ENCODE measurements at places on chromosomes 11 and 22.

DNA sequence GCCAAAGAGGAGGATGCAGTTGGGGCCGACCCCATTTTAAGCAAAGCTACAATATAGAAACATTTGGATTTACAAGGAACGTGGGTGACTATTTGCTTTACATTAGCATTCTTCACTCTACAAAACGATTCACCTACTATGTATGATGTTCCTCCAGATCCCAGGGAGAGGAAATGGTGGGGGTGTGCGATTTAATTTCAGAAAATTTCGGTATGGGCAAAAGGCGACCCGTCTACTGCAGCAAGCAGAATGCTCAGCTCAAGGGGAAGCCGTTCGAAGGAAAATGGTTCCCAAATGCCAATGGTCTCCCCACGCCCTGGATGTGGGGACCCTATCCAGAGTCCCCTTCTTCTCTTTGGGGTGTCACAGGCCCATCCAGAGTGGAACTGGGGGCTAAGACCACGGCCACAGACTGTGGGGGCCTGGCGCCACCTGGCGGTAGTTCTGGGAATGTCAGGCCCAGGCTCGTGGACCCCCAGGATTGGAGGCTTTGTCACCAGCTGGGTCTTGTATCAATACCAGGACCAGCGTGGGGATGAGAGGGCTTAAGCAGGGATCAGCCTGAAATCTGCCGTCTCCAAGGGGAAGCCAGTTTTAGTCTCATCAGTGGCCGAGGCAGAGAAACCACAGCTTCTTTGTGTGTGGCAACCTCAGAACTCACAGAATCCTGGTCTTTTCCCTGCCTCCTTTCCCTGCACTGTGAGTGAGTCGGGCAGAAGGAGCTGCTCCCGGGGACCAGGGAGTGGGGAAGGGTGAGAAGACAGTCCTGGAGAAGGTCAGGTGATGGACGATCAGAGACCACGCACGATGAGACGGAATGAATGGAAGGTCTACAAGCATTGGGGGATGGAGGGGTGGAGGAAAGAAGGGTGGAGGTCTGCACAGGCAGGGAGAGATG lies 8.4 kb downstream of the LRRC10B start:
- DNase-seq = no peak

DNA sequence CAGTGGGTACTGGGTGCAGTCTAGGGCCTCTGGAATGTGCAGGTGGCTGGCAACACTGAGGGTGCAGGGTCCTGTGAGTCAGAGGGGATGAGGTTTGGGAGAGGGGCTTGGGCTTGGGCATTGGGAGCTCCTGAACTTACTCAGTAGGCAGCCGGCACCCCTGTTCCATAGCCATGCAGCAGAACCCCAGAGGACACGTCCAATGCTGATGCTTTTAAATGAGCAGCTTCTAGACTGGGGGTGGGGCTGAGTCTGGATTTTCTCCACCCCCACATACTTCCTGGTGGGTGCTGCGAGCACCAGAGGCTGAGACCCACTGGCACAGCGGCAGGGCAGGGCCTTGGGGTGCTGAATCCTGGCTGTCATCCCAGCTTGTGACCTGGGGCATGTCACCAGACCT lies 71.4 kb downstream of the ARHGAP8 start:
- DNase-seq = no peak

GRCh38 chr11:112453601-112454577 lies 193.2 kb upstream of the PLET1 start:
- DNase-seq = peak; percentile 11

- DNase-seq = no peak
Measured at GRCh38 chr11:106043540-106043939, 21.5 kb upstream of the MSANTD4 start.

DNA sequence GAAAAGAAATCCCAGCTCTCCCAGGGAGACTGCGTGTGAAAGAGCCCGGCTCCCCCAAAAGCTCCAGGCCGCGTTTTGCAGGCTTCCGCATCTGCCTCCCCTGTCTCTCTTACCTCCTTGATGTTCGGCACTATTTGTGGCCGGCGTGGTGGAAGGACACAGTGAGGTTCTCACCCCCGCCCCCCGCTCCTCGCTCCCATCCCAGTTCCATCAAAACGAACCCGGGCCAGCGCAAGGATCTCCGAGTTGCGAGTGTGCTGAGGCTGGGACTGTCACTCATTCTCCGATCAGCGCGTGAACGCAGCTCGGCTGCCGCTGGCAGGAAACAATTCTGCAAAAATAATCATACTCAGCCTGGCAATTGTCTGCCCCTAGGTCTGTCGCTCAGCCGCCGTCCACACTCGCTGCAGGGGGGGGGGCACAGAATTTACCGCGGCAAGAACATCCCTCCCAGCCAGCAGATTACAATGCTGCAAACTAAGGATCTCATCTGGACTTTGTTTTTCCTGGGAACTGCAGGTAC lies at the start of gene NCAM1:
Gene NCAM1 (plus strand): TSS at position 275 of the 523 bp plus-strand sequence.
- peak; percentile 95 for DNase-seq

GRCh38 chr22:41181349-41182241 lies 23.5 kb upstream of the L3MBTL2 start:
- peak; percentile 20 for DNase-seq

- no peak for DNase-seq
Measured at GRCh38 chr11:78467370-78467769, 49.8 kb upstream of the GAB2 start.

DNA sequence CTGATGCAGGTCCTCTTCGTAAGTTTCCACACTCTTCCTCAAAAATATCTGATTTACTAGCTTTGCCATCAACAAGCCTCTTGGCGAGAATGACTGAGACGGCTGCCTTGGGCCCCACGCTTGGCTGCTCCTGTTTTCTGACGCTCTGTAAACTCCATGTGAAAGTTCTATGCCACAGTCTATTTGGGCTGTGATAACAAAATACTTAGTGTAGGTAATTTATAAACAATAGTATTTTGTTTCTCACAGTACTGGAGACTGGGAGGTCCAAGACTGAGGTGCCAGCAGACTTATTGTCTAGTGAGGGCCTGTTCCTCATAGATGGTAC lies 123.2 kb upstream of the SORL1-AS1 start:
- DNase-seq = no peak

- DNase-seq = no peak
Measured at GRCh38 chr11:62139526-62140303, 15.9 kb downstream of the INCENP start.

GRCh38 chr22:26762503-26763472 lies 105.4 kb downstream of the MIAT start:
- no peak for DNase-seq

DNA sequence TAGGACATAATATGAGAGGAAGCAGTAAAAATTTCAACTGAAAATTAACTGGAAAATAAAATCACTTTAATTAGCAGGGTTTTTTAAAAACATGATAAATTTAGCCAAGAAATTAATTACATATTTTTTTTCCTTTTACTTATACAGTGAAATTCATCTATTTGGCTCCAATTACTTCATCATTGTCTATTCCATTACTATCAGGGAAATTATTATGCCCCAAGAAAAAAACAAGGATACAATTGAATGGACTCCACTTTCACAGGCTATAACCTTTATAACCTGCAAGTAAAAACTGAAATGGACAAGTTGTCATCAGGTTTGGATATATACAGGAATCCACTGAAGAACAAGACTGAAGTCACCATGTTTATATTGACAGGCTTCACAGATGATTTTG lies at the start of gene OR5T3:
Gene OR5T3 (plus strand): TSS at position 301 of the 400 bp plus-strand sequence. CDS start 0 bp downstream, at position 301.
- no peak for DNase-seq
